Stimulated activated CD4-positive, alpha-beta T cell treated with anti-CD3 and anti-CD28 coated beads, Interleukin-4, amount 100 ng/mL, for 1 hour (primary cell): ENCODE measurements at places on chromosomes 5 and 9.

GRCh38 chr9:90301277-90301653, 341.4 kb downstream of the DIRAS2 start:
- no peak for DNase-seq

- DNase-seq, result no peak
Observed at GRCh38 chr5:2430606-2431005, 320.9 kb downstream of the IRX2 start.

DNA sequence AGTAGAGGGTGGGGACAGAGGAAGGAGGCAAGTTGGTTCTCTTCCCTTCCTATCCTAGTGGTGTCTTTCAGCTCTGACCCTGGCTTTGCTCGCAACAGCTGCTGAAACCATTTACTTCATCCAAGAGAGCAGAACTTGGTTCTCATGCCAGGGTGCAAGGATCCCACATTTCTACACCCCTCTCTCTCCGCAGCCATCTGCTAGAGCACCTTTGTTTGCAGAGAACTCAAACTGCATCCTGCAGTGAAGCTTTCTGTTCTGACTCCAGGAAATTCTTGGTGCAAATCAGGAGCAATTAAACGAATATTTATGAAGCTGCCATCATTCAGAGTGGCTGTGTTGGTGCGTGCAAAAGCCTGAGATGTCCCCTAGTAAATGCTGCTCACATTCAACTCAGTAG, 31.9 kb downstream of the NEUROG1 start:
- DNase-seq, result no peak

- no peak for DNase-seq
Observed at GRCh38 chr9:28163619-28164018, 590.3 kb upstream of the C9orf72 start.

DNA sequence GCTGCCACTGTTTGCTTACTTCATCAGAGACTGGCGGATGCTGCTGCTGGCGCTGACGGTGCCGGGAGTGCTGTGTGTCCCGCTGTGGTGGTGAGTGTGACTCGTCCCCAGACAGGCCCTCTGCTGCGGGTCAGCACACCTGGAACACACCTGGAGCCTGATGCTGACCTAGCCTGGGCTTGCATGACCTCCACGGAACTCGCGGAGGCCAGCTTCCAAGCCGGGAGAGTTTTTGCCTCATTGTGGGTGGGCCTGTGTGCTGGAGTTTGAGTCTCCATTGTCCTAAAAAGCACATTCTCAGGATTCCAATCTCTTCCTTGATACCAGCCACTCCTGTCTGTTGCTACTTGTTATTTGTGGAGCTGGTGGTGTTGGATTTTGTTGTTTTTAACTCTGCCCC, 28.1 kb downstream of the SLC22A4 start:
- DNase-seq, result no peak

- no peak for DNase-seq
Observed at GRCh38 chr9:79807971-79808370, 236.2 kb downstream of the TLE4 start.

GRCh38 chr9:95696701-95697100, 178.8 kb upstream of the ERCC6L2 start:
- no peak for DNase-seq

DNA sequence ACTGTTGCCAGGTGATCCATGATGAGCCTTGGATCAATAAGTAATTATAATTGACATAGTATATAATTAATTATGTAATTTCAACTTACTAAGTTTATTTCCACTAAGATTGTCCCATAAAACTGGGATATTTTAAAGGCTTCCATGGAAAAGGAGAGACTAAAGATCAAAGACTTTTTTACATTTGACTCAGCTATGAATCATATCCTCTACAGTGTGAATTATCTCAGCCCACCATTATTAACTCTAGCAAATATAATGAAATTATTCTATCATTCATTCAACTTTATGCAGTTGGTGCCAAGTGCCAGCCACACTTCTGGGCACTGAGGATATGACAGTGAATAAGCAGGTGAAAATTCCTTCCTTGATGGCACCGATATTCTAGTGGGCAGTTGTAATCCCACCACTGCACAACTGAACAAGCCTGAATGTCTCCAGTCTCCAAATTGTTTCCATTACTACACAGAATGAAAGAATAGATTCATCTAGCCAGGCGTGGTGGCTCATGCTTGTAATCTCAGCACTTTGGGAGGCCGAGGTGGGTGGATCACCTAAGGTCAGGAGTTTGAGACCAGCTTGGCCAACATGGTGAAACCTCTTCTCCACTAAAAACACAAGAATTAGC, 21.9 kb upstream of the TXN start:
- no peak for DNase-seq

DNA sequence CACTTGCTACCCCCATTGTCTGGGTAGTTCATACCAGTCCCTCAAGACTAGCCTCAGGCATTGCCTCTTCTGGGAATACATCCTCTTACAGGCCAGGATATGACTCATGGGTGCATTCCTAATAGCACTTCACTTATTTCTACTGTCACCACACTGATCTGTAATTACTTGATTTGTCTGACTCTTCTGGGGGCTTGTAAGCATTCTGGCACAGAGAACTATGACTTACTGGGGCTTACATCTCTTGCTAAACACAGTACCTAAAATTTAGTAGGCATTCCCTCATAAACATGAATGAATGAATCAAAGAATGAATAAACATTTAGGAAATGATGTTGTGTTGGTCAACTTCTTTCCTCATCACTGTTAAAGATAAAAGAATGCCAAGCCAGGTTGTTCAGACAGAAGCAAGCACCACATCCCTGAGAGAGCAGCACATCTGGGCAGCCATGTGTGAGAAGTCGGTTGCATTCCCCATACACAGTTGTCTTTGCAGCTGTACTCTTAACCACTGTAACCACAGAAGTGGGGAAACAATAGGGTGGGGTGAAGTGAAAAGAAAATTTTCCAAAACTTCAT, 27.6 kb downstream of the IL7R start:
- no peak for DNase-seq

GRCh38 chr9:89538871-89539270, 41.0 kb upstream of the SEMA4D start:
- DNase-seq, result no peak

- DNase-seq, result no peak
Observed at GRCh38 chr5:2005101-2006041, 122.6 kb upstream of the IRX4 start.

- no peak for DNase-seq
Observed at GRCh38 chr5:133921979-133922378, 46.4 kb downstream of the C5orf15 start.

GRCh38 chr9:134590240-134591081, 51.1 kb upstream of the COL5A1 start:
- no peak for DNase-seq
